Esophagus mucosa (tissue), 1 donor: ENCODE measurements at places on chromosomes 4 and X. TPM values are rescaled to one million over a fixed set of nuclear protein-coding genes. Genes with fewer than 3 reads are reported as not detected.

GRCh38 chr4:7202411-7202810 is 10.1 kb downstream of the SORCS2 start:
- ATAC-seq: no peak

ZAR1 gene
- total RNA-seq: not detected

CCKAR gene
- total RNA-seq: not detected

DNA sequence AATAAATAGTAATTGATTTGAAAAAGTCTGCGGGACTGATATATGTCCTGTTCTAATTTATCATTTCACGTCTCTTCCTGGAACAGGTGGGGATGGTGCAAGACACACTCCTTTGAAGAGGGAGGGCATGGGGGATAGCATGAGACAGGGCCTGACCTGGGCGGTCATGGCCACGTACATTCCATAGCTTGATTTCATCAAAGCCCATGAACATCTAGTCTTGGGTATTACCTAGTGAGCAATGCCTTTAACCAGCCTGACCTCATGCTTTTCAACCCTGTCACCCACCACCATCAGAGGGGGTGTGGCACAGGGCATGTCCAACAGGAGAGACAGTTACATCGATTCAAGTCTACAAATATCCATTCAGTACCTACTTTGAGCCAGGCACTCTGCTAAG is 52.3 kb upstream of the HOPX start:
- peak; percentile 83 for ATAC-seq

GRCh38 chr4:22030307-22030706 is 81.7 kb upstream of the KCNIP4 start:
- peak; percentile 82 for ATAC-seq

EVC2 gene
- 1.8 TPM for total RNA-seq

- ATAC-seq: no peak
Measured at GRCh38 chr4:170491981-170492380, 402.2 kb upstream of the AADAT start.

TRAM1L1 gene
- 0.36 TPM for total RNA-seq

ARR3 gene
- total RNA-seq: not detected

GRCh38 chrX:112058766-112059165 is 23.8 kb downstream of the TRPC5 start:
- ATAC-seq: no peak

- ATAC-seq: peak; percentile 18
Measured at GRCh38 chrX:71081330-71082123, 13.4 kb upstream of the SNX12 start.

- no peak for ATAC-seq
Measured at GRCh38 chr4:14835288-14835687, 167.0 kb upstream of the CPEB2 start.

SLC9B1 gene
- total RNA-seq: 0.28 TPM

DNA sequence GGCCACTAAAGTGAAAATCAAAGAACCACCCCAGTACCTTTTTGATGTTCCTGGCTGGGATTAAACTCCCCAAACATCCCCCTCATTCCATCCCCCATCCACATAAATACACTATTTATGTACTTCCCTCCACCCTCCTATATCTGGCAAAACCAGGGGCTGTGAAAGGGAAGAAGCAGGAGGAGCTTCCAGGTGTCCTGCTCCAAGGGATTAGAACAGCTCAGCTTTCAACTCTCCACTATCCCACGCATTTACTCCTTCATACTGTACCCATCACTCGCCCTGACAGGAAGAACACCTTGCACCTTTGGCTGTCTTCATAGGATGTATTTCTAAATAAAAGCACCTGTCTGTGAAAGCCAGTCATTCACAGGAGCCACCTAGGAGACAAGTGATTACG is 140.0 kb downstream of the HHIP start:
- no peak for ATAC-seq

DNA sequence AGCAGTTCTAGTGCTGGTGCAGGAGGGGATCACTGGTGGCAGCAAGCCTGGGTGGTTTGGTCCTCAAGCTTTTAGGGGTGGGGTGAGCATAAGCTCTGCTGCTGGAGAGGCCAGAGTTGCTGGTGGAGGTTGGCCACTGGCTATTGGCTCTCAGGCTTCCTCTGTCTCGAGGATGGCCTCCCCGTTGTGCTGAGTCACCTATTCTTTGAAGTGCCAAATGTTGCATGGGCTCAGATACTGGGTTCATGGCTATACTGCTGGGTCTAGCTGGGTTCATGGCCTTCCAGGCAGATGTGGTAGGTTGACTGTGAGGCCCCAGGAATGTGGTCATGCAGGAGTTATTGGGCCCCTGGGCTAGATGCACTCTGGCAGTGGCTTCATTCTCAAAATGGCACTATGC is 466.3 kb downstream of the NAF1 start:
- ATAC-seq: no peak

BEND4 gene
- 0.08 TPM for total RNA-seq

- no peak for ATAC-seq
Measured at GRCh38 chr4:37805091-37805490, 21.4 kb upstream of the PGM2 start.

DNA sequence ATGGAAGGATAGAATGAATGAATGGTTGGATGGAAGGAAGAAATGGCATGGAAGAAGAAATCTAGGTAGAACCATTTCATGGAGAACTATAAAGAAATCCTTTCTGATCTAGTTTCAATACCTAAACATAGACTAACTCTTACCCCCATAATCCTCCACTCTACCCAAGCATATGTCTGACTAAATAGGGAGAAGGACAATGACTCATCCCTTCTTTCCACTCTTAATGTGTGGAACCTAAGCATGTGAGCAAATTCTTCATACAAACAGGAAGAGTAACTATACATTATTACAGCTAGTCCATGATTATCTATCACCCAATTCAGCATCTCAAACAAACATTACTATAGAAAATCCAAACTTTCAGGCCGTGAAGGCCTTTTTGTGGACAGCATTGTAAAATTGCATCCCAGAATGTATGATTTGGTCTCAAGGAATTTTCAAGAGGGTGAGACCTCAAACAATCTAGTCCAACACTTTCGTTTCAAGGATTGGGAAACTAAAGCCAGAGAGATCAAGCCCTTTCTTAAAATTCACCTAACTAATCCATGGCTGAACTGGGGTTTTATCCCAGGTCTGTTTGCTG is 11.2 kb downstream of the C1QTNF7 start:
- ATAC-seq: peak; percentile 72

GRCh38 chrX:21800344-21800770 is 39.1 kb upstream of the MBTPS2 start:
- ATAC-seq: no peak

MAGEA2 gene
- not detected for total RNA-seq

GRCh38 chrX:120769576-120770341 is 105.9 kb downstream of the CT47B1 start:
- peak; percentile 36 for ATAC-seq

- peak; percentile 79 for ATAC-seq
Measured at GRCh38 chrX:17689971-17690409, 47.3 kb upstream of the SCML1 start.

TLR3 gene
- 5.8 TPM for total RNA-seq
